NCI-H2107 (cell line): ENCODE measurements at places on chromosomes 3 and 15.

- DNase-seq = no peak
Observed at GRCh38 chr3:82157952-82158351, 396.5 kb upstream of the GBE1 start.

- no peak for DNase-seq
Observed at GRCh38 chr15:76332796-76333195, 3.8 kb upstream of the ISL2 start.

- no peak for DNase-seq
Observed at GRCh38 chr3:189914799-189915198, 205.9 kb downstream of the P3H2 start.

DNA sequence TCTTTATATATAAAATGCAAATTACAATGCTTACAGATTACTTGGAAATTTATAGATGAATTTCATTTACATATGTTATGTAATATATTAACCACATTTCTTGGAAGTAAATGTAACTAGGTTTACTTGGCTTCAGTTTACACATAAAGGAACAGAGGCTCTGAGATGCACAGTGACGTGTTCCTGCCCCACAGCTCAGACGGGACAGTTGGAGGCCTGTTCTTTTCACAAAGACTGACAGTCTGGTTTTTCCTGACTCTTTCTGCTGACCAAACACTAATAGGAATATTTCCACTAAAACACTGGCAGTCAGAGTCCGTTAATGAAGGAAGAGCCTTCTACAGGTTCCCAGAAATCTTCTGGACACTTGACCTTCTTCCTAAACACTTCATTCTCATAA lies 336.1 kb downstream of the MFSD1 start:
- DNase-seq = no peak

DNA sequence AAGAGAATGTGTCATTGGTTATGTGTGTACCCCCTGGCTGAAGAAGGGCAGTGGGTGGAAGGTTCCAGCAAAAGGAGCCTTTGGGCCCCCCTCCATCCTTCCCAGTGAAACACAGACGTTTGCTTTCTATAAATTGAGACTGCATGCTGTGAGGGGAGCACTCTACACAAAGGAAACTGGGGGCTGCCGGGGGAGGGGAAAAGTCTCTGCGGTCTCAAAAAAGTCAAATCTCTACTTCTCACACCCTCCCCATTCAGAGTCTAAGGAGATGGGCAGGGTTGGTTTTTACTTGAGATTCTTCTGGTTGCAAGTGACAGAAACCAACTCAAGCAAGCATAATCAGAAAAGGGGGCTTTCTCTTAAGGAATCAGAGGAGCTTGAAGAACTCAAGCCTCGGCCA lies 50.1 kb upstream of the TLE3 start:
- no peak for DNase-seq

DNA sequence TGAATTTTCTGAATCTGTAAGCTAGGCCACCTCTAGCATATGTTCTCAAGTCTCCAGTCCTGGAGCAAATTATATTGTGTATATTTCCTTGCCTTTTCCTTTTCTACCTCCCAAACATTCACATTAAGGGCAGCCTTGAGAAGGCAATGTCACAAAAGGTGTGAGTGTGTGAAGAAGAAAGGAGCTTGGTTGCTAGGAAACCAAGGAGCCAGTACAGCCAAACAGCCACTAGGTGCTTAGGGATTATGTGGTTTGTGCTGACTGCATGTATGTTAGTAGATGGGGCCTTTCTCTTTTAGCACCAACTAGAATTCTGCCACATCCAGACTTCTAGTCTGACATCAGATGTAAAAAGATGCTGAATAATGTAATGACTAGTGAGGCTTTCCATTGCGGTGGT lies 118.8 kb upstream of the DAZL start:
- no peak for DNase-seq

GRCh38 chr3:45120359-45121158 lies 25.6 kb downstream of the CDCP1 start:
- no peak for DNase-seq
